Activated naive CD4-positive, alpha-beta T cell (primary cell): ENCODE measurements at places on chromosomes 16 and 17.

DNA sequence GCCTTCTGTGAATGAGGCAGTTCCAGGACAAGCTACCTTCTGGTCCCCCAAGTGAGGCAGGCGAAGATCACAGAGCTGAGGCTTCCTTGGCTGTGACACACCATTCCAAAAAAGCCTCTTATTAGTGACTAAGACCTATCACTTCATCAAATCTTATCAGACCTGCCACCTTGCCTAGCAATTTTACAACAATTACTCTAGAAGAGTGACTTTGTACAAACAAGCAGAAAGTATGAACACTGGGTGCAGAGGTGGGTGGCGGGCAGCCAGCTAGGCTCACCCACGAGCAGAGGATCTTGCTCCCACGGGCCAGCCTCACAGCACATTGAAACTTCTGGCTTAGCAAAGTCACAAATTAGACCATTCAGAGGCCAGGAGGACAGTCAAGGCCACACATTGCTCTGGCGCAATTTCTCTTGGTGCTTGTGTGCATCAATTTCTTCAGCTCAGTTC, 2.2 kb upstream of the ICAM2 start:
- no peak for DNase-seq

DNA sequence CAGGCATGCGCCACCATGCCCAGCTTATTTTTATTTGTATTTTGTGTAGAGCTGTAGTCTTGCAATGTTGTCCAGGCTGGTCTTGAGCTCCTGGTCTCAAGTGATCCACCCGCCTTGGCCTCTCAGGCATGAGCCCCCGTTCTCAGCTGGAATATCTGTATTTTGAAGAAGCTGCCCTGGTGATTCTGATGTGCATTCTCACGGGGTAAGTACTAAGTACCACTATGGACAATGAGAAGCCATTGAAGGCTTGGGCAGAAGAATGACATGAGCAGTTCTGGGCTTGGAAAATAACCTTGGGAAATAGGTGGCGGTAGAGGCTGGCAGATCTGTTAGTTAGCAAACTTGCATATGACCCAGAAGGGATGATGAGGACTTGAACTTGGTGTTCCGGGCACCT, 15.6 kb upstream of the NKD1 start:
- DNase-seq: no peak

DNA sequence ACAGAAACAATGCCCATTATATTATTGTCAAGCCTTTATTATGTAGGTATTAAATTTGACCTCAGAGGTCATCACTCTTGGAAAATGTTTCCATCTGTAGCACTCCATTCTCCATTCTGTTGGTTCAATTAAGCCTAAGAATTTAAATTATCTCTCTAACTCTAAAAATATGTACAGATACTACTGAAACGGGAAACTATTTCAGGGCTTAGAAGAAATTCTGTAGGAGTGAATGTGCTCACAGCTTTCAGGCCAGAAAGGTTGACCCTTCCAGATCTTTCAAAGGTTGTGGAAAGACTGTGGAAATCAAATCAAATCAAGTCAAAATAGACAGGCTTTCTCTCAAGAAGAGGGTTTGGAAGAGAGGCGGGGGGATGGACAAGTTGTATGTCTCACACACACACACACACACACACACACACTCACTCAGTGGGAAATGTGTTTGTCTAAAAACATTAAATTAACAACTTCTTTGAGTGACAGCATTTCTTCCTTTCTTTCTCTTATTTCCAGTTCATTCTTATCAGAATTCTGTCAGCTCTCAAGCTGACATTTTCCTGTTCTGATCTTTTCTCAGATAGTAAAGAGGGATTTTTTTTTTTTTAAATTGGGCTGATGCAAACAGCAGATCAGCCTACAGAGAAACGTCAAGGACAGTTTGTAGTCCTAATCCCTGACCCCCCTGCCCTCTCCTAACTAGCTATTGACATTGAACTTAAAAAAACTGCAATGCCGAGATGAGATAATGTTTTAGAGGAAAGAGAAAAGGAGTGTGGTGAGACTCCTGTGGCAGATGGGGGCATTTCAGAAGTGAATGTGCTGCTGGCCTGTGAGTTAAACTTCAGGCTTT, 139.0 kb upstream of the ZFHX3 start:
- no peak for DNase-seq

- DNase-seq: no peak
Observed at GRCh38 chr17:75353176-75353575, 52.3 kb downstream of the GRB2 start.

DNA sequence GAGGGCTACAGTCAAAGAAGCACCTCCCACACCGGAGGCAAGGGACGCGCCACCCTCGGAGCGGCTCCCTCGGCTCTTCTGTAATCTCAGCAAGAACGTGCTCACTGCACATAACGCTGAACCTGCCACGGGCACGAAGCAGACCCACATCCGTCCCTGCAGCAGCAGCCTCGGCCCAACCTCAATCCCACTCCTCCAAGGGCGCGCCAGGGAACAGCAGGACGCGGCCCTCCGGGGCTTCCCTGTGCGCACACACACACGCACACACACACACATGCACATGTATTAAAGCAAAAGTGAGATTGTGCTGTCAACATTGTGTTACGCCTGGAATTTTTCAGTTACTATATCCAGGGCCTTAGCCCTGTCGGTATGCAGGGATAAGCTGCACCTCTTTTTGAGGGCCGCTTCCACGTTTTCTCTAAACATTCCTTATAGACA, 54.0 kb downstream of the TBC1D16 start:
- no peak for DNase-seq

- peak; percentile 30 for DNase-seq
Observed at GRCh38 chr17:4715063-4715744, 4.8 kb downstream of the ARRB2 start.

GRCh38 chr16:27617665-27618064, 67.7 kb downstream of the KATNIP start:
- DNase-seq: no peak

GRCh38 chr17:48444516-48445247, 14.7 kb upstream of the SKAP1 start:
- DNase-seq: no peak

- no peak for DNase-seq
Observed at GRCh38 chr17:45406107-45406506, 26.6 kb downstream of the ARHGAP27 start.

GRCh38 chr17:82794781-82795482, 43.1 kb downstream of the TBCD start:
- no peak for DNase-seq

- no peak for DNase-seq
Observed at GRCh38 chr16:20814784-20815183, 8.5 kb downstream of the REXO5 start.

DNA sequence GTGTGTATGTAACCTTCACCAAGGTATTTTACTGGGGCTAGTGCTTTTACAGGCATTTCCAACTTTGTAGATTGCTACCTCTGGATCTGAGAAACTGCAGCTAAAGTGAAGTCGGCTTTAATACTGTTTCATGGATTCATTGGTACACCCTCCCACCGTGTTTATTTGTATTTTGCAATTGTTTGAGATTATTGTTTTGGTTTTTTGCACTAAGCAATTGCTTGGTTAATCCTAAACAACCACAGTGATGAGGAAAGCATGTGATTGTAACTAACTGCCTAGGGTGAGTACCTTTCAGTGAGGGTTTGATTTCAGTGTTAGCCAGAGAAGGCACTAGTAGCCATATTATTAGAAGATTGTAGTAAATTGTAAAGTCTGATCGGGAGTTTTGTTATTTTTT, 3.3 kb downstream of the LUC7L3 start:
- DNase-seq: no peak

DNA sequence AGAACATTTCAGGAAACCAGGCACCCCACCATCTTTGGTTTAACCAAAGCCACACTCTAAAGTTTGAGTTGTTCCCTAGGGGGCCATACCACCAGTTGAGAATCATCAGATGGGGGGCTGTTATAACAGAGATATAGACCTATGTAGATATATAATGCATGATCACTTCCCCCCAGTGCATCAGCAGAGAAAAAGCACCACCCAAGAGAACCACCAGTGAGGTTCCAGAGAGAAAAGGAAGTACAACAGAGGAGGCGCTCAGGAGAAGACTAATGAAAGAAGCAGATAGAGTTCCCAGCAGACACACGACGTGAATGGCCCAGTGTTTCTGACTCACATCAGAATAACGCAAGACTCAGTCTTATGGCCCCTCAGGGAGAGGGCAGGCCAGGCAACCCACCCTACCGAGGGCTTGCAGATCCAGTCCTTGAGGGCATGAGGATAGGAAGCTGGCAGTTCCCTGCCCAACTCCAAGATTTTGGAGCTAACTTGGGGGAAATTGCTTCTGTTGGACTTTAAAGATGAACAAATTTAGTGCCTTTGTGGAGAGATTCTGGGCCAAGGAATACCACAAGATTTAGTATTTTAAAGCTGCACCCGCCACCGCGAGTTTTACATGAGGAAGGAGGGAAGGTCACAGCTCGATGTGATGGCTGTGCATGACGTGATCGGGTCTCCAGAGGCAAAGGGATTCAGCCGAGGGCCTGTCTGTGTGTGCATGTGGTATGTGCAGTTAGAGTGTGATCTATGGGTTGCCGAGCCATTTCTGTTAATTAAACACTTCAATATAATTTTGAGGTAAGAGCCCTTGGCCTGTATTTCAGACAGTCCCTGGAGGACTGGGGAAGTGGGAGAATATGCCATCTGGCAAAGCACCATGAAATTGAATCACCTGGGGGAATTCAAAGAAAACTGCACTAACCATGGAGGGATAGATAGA, 53.1 kb downstream of the AIPL1 start:
- no peak for DNase-seq

DNA sequence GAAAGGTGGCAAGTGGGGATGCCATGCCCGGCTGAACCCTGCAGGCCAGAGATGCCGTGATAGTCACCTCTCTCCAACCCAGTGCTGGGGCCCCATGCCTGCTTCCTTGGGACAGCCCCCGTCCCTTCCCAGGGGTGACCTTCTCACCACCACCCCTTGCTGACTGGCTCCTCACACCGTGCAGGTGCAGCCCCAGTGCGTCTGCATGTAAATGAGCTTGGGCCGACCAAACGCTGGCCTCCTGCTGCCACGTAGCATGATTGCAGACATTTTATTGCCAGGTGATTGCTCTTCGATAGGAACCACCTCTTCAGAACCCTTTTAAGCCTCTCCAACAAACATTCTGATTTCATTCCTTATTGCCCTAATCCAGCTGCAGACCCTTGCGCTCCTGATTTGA, 32.5 kb downstream of the ASIC2 start:
- DNase-seq: no peak

DNA sequence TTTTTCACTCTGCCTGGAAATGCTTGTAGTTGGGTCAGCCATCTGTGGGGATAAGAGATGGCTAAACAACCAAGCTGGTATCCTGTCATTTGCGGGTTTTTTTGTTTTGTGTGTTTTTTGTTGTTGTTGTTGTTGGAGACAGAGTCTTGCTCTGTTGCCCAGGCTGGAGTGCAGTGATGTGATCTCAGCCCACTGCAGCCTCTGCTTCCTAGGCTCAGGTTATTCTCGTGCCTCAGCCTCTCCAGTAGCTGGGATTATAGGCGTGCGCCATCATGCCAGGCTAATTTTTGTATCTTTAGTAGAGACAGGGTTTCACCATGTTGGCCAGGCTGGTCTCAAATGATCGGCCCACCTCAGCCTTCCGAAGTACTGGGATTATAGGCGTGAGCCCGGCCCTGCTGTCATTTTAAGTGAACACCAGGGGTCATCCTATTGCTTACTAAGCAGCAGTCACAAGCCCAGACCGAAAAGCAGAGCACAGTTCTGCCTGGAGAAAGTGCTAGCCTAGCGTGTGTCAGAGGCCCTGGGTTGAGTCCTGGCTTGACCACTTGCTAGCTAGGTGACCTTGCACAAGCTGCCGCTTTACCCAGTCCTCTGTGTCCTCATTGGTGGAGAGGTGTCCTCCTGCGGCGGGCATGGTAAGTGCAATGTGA, 4.6 kb downstream of the SMCR8 start:
- no peak for DNase-seq

GRCh38 chr16:67668495-67669157, 2.0 kb downstream of the C16orf86 start:
- no peak for DNase-seq

GRCh38 chr17:55314061-55314783, 49.5 kb downstream of the HLF start:
- DNase-seq: no peak

DNA sequence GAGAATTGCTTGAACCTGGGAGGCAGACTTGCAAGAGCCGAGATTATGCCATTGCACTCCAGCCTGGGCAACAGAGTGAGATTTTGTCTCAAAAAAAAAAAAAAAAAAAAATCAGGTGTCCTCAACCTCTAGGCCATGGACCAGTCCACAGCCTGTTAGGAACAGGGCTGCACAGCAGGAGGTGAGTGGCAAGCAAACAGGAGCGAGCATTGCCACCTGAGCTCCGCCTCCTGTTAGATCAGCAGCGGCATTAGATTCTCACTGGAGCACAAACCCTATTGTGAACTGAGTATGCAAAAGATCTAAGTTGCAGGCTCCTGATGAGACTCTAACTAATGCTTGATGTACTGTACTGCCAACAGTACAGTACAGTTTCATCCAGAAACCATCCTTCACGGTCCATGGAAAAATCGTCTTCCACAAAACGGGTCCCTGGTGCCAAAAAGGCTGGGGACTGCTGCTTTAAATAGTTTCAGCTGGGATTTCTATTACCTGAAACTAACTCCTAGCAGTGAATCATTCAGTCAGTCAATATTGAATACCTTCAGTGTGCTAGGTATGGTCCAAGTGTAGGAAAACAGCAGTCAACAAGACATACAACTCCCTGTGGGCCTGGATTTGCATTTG, 56.3 kb upstream of the DHX40 start:
- DNase-seq: no peak

- no peak for DNase-seq
Observed at GRCh38 chr17:47806913-47807255, 14.7 kb downstream of the OSBPL7 start.

GRCh38 chr17:56026915-56027314, 126.4 kb upstream of the ANKFN1 start:
- DNase-seq: no peak

DNA sequence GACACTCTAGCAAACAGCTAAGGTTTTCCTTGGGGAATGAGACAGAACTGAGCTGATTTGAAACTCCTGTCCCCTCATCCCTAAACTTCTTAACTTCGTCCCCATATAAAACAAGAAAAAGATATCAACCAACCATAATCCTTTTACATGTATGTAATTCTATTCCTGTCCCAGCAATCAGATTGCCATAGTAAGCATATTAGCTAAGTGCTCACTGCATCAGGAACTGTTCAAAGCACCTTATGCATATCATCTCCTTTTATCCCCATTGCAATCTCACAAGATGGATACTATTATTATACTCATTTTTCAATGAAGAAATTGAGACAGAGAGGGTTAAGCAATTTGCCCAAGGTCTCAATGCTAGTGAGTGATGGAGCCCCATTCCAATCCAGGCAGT, 6.8 kb downstream of the KIF18B start:
- no peak for DNase-seq

- DNase-seq: no peak
Observed at GRCh38 chr16:15610369-15610871, 32.5 kb downstream of the MARF1 start.

DNA sequence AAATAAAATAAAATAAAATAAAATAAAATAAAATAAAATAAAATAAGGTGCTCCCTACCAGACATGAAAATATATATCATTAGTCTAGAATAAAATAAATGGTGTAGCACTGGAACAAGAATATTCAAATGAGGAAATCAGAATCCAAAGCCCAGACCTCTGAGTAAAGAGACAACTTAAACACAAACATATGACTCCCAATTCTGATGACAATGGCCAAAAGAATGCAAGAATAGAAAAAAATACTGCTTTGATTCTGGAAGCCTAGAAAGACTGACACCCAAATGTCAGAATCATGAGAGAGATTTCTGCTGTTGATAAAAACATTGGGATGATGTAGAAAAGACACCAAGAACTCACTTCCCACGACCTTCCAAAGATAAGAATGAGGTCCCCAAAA, 27.9 kb downstream of the MYOCD start:
- DNase-seq: no peak

GRCh38 chr17:14428648-14429029, 127.8 kb downstream of the HS3ST3B1 start:
- no peak for DNase-seq
